SK-N-SH (cell line): ENCODE measurements at places on chromosomes 1 and 21. TPM values are rescaled to one million over a fixed set of nuclear protein-coding genes. Genes with fewer than 3 reads are reported as not detected.

- no peak for DNase-seq
Observed at GRCh38 chr21:43354026-43354420, 72.9 kb downstream of the SIK1 start.

DNA sequence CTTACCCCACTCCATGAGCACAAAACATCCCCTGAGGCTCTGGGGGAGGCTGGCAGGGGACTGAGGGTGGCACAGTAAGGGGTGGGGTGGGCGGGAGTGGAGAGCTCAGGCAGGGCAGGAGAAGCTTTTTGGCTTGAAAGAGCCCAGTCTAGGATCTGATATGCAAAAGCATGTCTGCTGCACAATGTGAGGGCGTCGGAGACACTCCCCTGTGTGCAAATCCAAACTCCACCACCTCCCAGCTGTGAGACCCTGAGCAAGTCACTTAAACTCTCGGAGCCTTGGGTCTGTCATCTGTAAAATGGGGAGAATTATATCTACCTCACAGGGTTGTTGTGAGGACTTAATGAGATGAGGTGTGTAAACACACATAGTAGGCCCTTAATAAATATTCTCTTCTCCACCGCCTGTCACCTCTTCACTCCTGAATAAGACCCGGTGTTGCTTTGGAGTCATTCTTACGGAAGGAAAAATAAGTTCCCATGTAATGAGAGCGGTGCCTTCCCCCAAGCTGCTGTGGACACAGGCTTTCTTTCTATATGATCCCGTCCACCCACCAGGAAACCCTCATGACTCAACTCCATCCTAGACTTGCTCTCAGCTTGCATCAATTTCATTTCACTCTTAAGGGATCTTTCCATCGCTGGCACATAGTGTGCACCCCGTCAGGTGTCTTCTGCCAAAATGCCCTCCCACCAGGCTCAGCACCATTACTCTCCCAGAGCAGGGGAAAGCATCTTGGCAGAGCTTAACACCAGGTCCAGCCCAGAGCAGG, 12.5 kb downstream of the KCNN3 start:
- DNase-seq: no peak

DNA sequence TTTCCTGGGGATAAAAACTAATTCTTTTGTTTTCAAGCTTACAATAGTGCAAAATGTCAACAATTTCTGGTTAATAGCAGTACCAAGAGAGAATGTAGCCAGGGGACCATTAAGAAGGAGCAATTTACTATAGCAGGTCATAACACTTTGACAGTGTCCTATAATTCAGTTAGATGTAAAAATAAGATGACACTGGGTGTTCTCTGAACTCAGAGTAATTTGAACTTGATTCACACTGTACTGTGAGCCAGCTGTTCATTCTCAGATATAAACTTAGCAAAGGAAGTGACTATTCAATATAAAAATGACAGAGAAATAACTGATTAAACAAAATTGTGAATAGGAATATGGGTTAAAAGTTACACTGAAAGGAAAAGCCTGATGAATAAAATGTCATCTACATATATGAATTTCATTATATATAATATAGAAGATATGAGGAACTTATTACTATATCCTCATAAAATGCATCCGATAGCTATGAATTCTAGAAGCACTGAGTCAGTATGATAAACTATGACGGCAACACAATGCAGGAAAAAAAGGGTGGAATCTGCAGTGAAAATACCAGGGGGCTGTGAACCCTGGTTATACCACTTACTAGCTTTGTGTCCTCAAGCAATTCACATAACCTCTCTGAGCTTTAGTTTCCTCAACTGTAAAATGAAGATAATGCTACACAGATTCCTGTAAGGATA, 135.9 kb downstream of the ACBD6 start:
- no peak for DNase-seq

- no peak for DNase-seq
Observed at GRCh38 chr1:52850951-52851350, 8.4 kb downstream of the ZYG11A start.

GRCh38 chr1:157678721-157679120, 21.8 kb downstream of the FCRL3 start:
- no peak for DNase-seq

- no peak for DNase-seq
Observed at GRCh38 chr1:41698916-41699860, 214.7 kb upstream of the EDN2 start.

The GPR25 gene
- not detected in 2 replicates for polyA plus RNA-seq

The POLR3GL gene
- 15.8 and 17.3 TPM in 2 replicates for polyA plus RNA-seq

The RGS18 gene
- polyA plus RNA-seq: not detected in 2 replicates

The SEC16B gene
- polyA plus RNA-seq: 0.31 and 0.32 TPM in 2 replicates
